ENCODE measurements at places on chromosomes 3 and 15. TPM values are rescaled to one million over a fixed set of nuclear protein-coding genes. Genes with fewer than 3 reads are reported as not detected.

Gene FSD2
- not detected for total RNA-seq

Gene ROPN1
- not detected for total RNA-seq

Gene CFAP100
- not detected for total RNA-seq

- no peak for DNase-seq
- peaks cover 30% of the 10 kb centered on the region for H3K36me3 ChIP-seq
- H3K27me3 ChIP-seq = no peaks in the 10 kb centered on the region
- peaks cover 10% of the 10 kb centered on the region for H3K4me1 ChIP-seq
These were observed 28.5 kb downstream of the DNAJC13 start for GRCh38 chr3:132445817-132446216.

GRCh38 chr15:32774022-32774421 lies 56.2 kb downstream of the GREM1 start:
- no peaks in the 10 kb centered on the region for H3K36me3 ChIP-seq
- no peak overlapping the region for H3K4me3 ChIP-seq
- H3K27me3 ChIP-seq = peaks cover 4% of the 10 kb centered on the region
- no peaks in the 10 kb centered on the region for H3K4me1 ChIP-seq
- DNase-seq = no peak
- no peak overlapping the region for H3K27ac ChIP-seq

Data from activated B cell treated with CpG ODN at 0.5 μM for 24 hours (primary cell).